ENCODE measurements at places on chromosomes 1 and 21. TPM values are rescaled to one million over a fixed set of nuclear protein-coding genes. Genes with fewer than 3 reads are reported as not detected.

Gene FCRLB
- not detected for total RNA-seq

Gene MATN1
- 0.44 TPM for total RNA-seq

Gene HJV
- total RNA-seq: not detected

DNA sequence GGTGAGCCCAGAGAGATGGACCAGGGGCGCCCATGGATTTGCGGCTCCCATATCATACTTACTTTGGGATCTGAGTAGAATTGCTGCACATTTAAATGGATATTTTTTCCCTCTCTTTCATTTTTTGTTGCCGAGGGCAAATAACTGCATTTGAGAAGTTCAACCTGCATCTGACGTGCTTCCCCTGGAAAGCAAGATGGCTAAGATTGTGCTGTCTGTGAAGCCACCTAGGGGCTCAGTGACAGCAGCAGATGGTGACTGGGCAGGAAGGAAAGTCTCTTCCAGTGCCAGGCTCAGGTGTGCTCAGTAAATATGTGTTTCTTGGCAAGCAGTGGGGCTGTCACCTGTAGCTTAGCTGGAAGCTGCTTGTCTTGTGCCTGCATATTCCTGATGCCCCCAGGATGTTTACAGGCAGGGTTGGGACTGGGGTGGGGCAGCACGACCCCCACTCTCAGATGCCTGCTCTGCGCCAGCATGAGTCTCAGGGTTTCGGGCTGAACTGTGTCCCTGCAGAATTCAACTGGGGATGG lies 59.8 kb upstream of the ETV3 start:
- no peak for DNase-seq

DNA sequence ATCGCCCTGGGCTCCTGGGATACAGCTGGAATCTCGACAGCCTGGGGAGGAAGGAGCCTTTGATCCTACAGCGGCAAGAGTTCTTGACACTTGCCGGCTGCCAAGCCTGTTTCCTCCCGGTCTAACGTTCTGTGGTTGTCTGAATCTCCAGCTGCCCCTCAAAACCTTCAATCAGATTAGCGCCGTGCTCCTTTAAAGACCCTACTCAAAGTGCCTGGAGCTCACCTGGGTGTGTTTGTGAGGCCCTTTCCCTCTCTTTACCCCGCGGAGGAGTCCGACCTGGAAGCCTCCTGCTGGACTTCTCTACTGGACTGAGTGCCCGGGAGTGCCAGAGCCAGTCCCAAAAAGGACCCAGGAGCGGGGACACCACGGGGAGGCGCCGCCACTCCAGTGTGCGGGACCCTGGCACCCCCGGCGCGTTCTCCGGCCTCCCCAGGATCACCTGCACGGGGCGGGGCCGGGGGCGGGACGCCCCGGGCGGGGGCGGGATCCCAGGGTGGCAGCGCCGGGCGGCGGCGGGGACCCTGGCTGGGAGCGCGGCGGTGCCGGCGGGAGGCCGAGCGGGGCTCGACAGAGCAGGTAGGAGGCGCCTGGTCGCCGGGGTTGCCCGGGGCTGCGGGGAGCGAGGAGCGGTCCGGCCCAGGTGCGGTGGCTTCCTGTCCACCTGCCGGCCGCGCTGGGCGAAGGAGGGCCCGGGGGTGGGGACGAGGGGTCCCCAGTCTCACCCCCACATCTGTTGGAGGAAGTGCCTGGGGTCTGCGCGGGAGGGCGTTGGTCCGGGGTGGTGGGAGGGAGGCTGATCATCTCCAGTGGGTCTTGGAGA lies at the start of gene NCMAP:
NCMAP (plus strand) TSS at position 497 of the 823 bp plus-strand sequence. CDS start 39,344 bp downstream, outside the sequence.
- DNase-seq: no peak

GRCh38 chr1:85555867-85556573 lies 24.5 kb upstream of the CCN1 start:
- no peak for DNase-seq

- DNase-seq: no peak
Measured at GRCh38 chr1:67704351-67704750, 19.4 kb downstream of the GADD45A start.

Data from activated T-helper 2 cell treated with anti-CD3 and anti-CD28 coated beads, Interferon-gamma antibody, Interleukin-2, Interleukin-4, amounts not matched to agents 10 μg/mL and 5 μg/mL and 100 μg/mL, durations not matched to agents 14 hours and 24 hours and 36 hours (primary cell).